ENCODE measurements at places on chromosomes 5 and 9. TPM values are rescaled to one million over a fixed set of nuclear protein-coding genes. Genes with fewer than 3 reads are reported as not detected.

The PCDHB7 gene
- polyA plus RNA-seq = 2.1 TPM

The TNFSF8 gene
- not detected for polyA plus RNA-seq

The KCNMB1 gene
- polyA plus RNA-seq = not detected

The KCNIP1 gene
- 13.8 TPM for polyA plus RNA-seq

The PRLR gene
- polyA plus RNA-seq = 0.50 TPM

The MAP1B gene
- polyA plus RNA-seq = 234 TPM

The SARDH gene
- polyA plus RNA-seq = 0.56 TPM

The INSL4 gene
- not detected for polyA plus RNA-seq

The LCN12 gene
- 2.9 TPM for polyA plus RNA-seq

The SHISAL2B gene
- polyA plus RNA-seq = not detected

The ACOT12 gene
- 3.0 TPM for polyA plus RNA-seq

The ZNF879 gene
- 21.0 TPM for polyA plus RNA-seq

The EPB41L4B gene
- polyA plus RNA-seq = 4.1 TPM

The LTC4S gene
- polyA plus RNA-seq = 5.9 TPM

The CBY3 gene
- polyA plus RNA-seq = not detected
